ENCODE measurements at places on chromosomes 11 and 22.

DNA sequence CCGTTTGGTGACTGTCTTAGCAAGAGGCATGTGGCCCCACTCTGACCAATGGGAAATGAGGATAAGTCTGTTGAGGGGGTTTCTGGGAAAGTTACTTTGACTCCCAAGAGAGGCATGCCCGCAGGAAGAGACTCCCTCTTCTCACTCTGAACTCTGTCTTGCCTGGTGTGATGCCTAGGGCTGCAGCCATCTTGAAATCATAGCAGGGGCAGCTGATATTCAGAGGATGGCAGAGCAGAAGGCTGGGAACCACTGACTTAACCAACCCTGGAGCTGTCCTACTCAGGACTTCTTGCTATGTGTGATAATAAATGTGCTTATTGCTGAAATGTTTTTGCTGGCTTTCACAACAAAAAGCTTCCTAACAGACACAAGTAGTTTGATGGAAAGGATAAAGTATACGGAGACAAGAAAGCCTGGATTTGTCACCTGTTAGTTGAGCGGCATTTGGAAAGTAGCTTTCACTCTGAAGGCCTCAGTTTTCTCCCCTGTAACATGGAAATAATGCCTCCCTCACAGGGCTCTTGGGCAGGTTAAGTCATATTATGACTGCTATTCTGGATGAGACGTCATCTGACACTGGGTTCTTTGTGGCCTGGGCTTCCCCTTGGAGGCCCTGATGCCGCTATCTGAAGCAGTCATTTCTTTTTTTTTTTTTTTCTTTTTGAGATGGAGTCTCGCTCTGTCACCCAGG lies 128.5 kb downstream of the CEP164 start:
- no peak for DNase-seq

GRCh38 chr22:24051568-24051967 lies 40.5 kb downstream of the CABIN1 start:
- no peak for DNase-seq

DNA sequence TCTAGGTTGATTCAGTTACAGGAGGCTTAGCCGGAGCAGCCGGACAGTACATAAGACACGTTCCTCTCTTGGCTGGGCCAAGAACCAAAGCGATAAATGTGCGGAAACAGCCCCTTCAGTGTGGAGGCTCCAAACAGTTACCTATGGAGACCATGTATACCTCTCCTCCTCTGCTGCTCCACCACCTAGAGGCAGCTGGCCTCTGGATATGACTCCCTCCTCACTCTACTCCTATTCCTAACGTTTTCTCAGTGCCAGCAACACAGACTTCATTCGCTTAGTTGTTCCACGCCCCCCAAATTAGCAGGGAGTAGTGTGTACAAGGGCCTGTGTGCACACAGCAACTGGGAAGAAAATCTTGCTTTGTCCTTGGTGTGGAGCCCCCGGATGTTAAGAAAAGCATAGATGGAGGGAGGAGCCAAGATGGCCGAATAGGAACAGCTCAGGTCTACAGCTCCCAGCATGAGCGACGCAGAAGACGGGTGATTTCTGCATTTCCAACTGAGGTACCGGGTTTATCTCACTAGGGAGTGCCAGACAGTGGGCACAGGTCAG lies 362.3 kb upstream of the KIRREL3 start:
- no peak for DNase-seq

GRCh38 chr11:92225125-92225567 lies 528 bp downstream of the FAT3 start:
- DNase-seq: no peak

GRCh38 chr11:123526027-123526805 lies 96.1 kb downstream of the GRAMD1B start:
- no peak for DNase-seq

- no peak for DNase-seq
Observed at GRCh38 chr11:29208117-29208516, 808.7 kb downstream of the KCNA4 start.

- peak; percentile 57 for DNase-seq
Observed at GRCh38 chr11:116703421-116703820, 69.4 kb downstream of the BUD13 start.

DNA sequence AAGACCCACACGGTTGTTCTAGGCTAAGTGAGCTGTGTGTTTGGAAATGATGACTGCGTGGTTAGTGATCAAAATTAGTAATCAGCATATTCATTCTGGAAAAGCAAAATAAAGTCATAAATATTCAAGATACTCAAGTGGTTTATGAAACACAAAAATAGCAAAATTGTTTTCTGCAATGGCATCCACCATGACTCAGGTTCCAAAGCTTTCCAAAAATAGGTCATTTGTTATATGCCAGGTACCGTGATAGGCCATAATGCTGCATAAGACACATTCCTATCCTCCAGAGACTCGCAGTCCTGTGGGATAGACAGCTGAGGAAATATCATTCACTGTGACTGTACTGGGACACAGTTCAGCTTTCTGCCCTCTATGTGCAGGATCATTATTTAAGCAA lies 2.4 kb upstream of the ATL3 start:
- DNase-seq: no peak

DNA sequence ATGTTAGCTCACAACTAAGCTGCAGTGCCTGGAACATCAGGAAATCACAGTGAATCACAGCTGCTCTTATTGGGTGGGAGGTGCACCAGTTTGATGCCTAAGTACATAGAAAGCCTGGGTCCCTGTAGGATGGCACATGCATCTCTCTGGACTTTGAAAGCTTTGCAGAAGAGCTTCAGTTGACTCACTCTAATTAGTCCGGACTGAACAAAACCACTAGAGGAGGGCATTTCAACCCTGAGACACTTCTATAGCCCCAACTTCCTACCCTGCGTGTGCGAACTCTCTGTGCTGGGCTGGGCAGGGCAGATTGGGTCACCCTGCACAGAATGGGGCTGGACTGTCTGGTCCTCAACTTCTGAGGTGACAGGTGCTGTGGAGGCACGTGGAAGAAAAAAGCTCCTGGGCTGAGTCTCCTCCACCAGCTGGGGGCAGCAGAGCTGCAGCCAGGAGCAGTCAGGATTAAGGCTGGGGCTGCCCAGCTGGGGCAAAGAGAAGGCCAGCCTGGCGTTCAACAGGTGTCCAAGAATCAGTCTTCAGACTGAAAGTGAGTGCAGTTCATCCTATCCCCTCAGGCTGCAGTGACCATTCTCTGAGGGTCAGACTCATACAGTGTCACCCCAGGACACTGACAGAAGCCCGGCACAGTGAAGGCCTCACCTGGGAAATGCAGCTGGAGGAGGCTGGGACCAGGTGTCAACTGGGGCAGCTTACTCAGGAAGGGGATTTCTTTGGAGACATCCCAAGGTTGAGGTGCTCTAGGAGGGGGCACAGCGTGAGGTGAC lies 22.1 kb downstream of the GGTLC2 start:
- no peak for DNase-seq

DNA sequence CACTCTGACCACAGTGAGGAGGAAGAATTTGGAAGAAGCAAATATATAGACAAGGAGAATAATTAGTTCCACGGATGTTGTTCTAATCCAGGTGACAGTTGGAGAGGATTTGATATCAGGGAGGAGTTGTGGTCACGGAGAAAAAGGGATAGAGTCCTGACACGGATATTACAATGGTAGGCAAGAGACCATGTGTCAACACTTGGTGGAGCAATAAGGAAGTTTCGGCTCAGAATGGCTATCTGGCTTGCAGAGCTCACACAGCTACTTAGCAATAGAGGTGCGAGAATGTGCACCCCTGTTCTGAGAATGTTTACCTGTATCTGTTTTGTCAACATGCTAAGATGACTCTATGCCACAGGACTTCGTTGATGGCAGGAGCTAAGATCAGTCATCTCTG lies 10.4 kb upstream of the OR9Q2 start:
- DNase-seq: no peak

All from right hindlimb (tissue), 1 donor.